ENCODE measurements at places on chromosomes 3 and 15.
A peak's percentile ranks its signal among the peaks of the same experiment; 100 is the strongest.

GRCh38 chr3:194685065-194685717 lies 492 bp upstream of the FAM43A start:
- no peak for DNase-seq

GRCh38 chr3:141076797-141077571 lies 25.8 kb downstream of the SPSB4 start:
- no peak for DNase-seq

- no peak for DNase-seq
Measured at GRCh38 chr3:34198309-34198708, 399.9 kb downstream of the PDCD6IP start.

DNA sequence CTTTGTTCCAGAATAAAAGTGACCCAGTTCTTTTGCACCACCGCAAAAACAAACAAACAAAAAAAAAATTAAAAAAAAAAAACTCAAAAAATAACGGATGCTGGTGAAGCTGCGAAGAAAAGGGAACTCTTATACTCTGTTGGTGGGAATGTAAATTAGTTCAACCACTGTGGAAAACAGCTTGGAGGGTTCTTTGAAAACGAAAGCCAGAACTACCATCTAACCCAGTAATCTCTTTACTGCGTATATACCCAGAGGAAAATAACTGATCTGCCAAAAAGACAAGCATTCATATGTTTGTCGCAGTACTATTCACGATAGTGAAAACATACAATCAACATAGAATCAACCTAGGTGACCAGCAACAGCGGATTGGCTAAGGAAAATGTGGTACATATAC lies 298.9 kb upstream of the CBLB start:
- DNase-seq, result no peak

DNA sequence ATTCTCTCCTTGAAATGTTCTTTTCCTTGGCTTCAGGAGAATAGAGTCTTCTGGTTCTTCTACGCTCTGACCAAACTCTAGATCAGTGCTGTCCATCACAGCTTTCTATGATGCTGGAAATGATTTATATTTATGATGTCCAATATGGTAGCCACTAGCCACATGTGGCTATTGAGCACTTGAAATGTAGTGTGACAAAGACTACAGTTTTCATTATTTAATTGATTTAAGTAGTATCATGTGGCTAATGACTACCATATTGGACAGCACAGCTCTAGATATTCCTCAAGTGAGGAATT lies 2.9 kb downstream of the LNP1 start:
- DNase-seq, result no peak

GRCh38 chr3:164918905-164919304 lies 159.4 kb downstream of the SI start:
- DNase-seq, result no peak

DNA sequence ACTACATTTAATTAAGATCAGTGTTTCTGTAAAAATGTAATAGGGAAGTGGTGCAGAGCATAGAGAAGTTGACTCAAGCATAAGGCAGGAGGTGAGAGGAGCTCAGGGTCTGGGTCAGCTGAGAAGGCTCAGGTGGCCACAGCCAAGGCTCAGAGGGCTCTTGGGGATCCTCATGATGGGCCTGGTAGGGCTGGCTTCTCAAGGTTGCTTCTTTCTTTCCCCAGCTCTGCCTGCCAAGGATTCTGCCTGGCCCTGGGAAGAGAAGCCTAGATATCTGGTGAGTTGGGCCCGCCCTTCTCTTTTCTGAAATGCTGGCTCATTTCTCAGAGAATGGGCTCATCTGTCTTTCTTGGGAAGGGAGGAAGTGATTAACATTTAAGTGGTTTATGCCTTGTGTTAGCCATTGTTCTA lies 6.5 kb downstream of the ZNF589 start:
- peak; percentile 5 for DNase-seq

- no peak for DNase-seq
Measured at GRCh38 chr15:89184357-89184756, 37.0 kb downstream of the RLBP1 start.

DNA sequence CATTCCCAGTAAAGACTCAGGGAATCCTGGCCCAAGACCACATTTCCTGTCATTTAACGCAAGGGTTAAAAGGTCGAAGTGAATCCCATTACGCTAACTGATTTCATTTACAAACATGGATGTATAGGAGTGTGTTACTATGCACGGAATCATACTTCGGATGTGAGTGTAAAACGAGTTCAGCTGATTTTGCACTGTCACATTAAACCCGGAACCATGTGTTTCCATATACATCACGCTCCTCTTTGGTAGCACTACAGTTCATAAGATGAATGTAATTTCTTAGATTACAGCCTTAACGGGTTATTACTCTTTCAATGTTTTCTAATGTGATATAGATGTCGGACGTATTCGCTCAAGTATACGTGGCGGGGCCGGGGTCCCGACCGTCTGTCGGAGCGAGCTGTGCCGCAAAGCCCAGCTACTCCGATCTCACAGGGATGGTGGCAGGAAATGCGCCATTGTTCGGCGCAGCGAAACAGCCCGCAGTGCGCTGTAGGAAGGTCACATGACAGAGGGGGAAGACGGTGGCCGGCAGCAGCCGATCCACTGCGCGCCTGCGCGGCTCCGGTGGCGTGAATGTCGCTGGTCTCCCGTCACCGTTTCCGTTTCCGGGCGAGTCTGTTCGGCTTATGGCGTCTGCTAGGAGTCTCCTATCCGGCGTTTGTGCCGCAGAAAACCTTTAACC lies 97.3 kb downstream of the NPAP1 start:
- peak; percentile 35 for DNase-seq

GRCh38 chr3:193894121-193894863 lies 241.7 kb upstream of the HES1 start:
- peak; percentile 15 for DNase-seq

DNA sequence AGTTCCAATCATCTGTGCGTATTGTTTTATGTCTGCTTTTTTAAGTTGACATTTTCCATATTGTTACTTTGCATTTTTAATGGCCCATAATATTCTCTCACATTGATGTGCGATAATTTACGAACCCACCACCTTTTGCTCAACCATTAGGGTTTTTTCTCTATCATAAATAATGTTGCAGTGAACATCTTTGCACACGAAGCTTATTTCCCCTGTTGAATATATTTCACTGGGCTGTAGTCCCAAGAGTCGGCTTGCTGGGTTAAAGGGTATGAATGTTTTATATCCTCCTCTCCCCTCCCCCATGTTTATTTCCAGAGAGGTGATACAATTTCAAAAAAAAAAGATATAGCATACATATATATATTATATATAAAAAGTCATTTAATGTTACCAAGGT lies 272.7 kb upstream of the RGMA start:
- DNase-seq, result no peak

GRCh38 chr3:43870120-43870519 lies 179.4 kb downstream of the ABHD5 start:
- peak; percentile 89 for DNase-seq

GRCh38 chr3:171333784-171334464 lies 126.3 kb downstream of the TNIK start:
- DNase-seq, result no peak

Measured in M059J (cell line).